ENCODE measurements at places on chromosomes 7 and 10. TPM values are rescaled to one million over a fixed set of nuclear protein-coding genes. Genes with fewer than 3 reads are reported as not detected.

- no peak overlapping the region for H3K4me3 ChIP-seq
- no peaks in the 10 kb centered on the region for H3K36me3 ChIP-seq
- H3K27ac ChIP-seq = no peak overlapping the region
These were observed 43.8 kb downstream of the EPDR1 start for GRCh38 chr7:37964196-37964595.

- H3K36me3 ChIP-seq = no peaks in the 10 kb centered on the region
- no peak overlapping the region for H3K4me3 ChIP-seq
- H3K27ac ChIP-seq = no peak overlapping the region
- DNase-seq = no peak
- H3K4me1 ChIP-seq = no peaks in the 10 kb centered on the region
These were observed 121.9 kb downstream of the STRA8 start for GRCh38 chr7:135355377-135356048.

- H3K27ac ChIP-seq = no peak overlapping the region
- no peak overlapping the region for H3K4me3 ChIP-seq
- no peaks in the 10 kb centered on the region for H3K36me3 ChIP-seq
- H3K4me1 ChIP-seq = no peaks in the 10 kb centered on the region
- no peaks in the 10 kb centered on the region for H3K27me3 ChIP-seq
- no peak for DNase-seq
These were observed 93.4 kb downstream of the NSUN6 start for GRCh38 chr10:18557960-18558359.

- no peaks in the 10 kb centered on the region for H3K4me1 ChIP-seq
- no peaks in the 10 kb centered on the region for H3K36me3 ChIP-seq
- no peak overlapping the region for H3K27ac ChIP-seq
- no peak for DNase-seq
- H3K4me3 ChIP-seq = no peak overlapping the region
These were observed 261.6 kb downstream of the WDR11 start for GRCh38 chr10:121112579-121113384.

- no peak for DNase-seq
- no peak overlapping the region for H3K27ac ChIP-seq
- peaks cover 22% of the 10 kb centered on the region for H3K4me1 ChIP-seq
- no peaks in the 10 kb centered on the region for H3K27me3 ChIP-seq
- H3K4me3 ChIP-seq = no peak overlapping the region
These were observed 24.5 kb downstream of the AVL9 start for GRCh38 chr7:32519763-32520162.

- H3K27ac ChIP-seq = no peak overlapping the region
- no peak for DNase-seq
- no peaks in the 10 kb centered on the region for H3K36me3 ChIP-seq
These were observed 197.9 kb downstream of the CDCA7L start for GRCh38 chr7:21747806-21748205.

- peaks cover 6% of the 10 kb centered on the region for H3K4me1 ChIP-seq
- H3K36me3 ChIP-seq = no peaks in the 10 kb centered on the region
These were observed 20.6 kb downstream of the CALML5 start for GRCh38 chr10:5478694-5479305.

- H3K36me3 ChIP-seq = no peaks in the 10 kb centered on the region
- H3K27ac ChIP-seq = no peak overlapping the region
- peaks cover 16% of the 10 kb centered on the region for H3K27me3 ChIP-seq
- no peak overlapping the region for H3K4me3 ChIP-seq
- no peak for DNase-seq
- no peaks in the 10 kb centered on the region for H3K4me1 ChIP-seq
These were observed 22.6 kb upstream of the RAB18 start for GRCh38 chr10:27481486-27481885.

The IL6 gene
- 0.66 TPM for total RNA-seq

The TAS2R16 gene
- not detected for total RNA-seq

The PAPOLB gene
- total RNA-seq = not detected

The RET gene
- 0.38 TPM for total RNA-seq

The SPDYE2 gene
- total RNA-seq = not detected

The SCIN gene
- total RNA-seq = 1.0 TPM
